Kidney (tissue), 22 donors: ENCODE measurements at places on chromosomes 4 and X. TPM values are rescaled to one million over a fixed set of nuclear protein-coding genes. Genes with fewer than 3 reads are reported as not detected.

The ESX1 gene
- total RNA-seq = not detected

The CRMP1 gene
- 0.66 TPM for total RNA-seq

The FREM3 gene
- total RNA-seq = 0.06 TPM

The IQSEC2 gene
- 20.9 TPM for total RNA-seq

The TCEAL7 gene
- total RNA-seq = 2.6 TPM

The FAM9B gene
- not detected for total RNA-seq

The USP17L19 gene
- not detected for total RNA-seq

The CXXC4 gene
- 0.63 TPM for total RNA-seq

DNA sequence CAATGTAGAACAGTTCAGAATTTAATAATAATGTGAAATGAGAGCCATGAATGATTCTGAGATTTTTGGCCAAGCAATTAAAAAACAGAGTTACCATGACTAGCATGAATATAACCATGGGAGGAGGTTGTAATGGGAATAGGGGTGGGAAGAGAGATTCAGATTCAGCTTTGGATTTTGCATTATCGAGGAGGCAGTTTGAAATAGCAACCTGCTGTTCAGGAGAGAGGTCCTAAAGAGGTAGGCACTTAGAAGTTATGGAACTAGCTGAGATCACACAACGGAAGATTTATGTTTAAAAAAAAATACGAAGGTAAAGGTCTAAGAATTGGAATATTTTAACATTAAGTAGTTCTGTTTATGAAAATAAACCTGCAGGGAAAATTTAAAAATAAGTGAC lies 124.4 kb upstream of the TECRL start:
- no peak for DNase-seq
- no peak overlapping the region for H3K4me3 ChIP-seq
- no peaks in the 10 kb centered on the region for H3K4me1 ChIP-seq
- H3K27ac ChIP-seq = no peak overlapping the region

DNA sequence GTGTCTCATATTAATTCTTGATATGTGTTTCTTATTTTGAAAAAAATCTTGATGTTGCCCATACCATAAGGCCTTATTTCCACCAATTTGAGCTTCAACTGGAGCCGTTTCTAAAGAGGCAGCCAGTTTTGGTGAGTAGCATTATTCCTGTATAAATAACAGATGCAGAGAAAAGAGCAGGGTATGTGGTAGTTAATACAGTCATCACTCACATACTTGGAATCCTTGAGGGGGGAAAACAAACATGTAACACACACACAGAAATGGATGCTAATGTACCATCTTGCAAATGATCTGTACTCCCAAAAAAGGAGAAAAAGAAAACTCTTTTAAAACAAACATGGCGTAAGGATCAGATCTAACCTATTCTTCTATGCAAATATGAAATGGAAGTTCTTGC lies 389.7 kb downstream of the GPM6A start:
- no peak overlapping the region for H3K27ac ChIP-seq
- H3K36me3 ChIP-seq = no peaks in the 10 kb centered on the region
- H3K27me3 ChIP-seq = no peaks in the 10 kb centered on the region
- no peaks in the 10 kb centered on the region for H3K4me1 ChIP-seq
- no peak for DNase-seq
- H3K4me3 ChIP-seq = no peak overlapping the region

DNA sequence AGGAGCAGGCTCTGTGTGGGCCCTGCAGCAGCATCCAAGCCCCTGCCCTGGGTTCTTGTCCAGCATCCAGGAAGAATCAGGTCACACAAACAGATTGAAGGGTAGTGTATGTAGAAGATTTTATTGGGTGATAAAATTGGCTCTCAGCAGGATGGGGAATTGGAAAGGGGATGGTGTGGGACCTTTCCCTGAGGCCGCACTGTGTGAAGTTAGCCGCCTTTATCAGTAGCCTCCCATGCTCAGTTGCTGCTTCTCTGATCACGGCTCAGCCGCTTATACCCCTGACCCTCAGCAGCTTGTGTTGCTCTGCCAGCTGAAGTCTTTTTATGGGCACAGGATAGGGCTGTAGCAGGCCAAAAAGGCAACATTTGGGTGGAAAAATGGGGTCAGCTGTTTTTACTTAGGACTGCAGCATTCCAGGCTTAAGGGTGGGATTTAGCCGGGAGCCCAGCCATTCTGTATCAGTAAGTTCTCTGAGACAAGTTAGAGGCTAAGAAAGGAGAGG lies 35.2 kb upstream of the CCNG2 start:
- no peaks in the 10 kb centered on the region for H3K4me1 ChIP-seq
- H3K36me3 ChIP-seq = no peaks in the 10 kb centered on the region
- H3K27ac ChIP-seq = no peak overlapping the region
- no peak for DNase-seq
- H3K27me3 ChIP-seq = no peaks in the 10 kb centered on the region
- H3K4me3 ChIP-seq = no peak overlapping the region

DNA sequence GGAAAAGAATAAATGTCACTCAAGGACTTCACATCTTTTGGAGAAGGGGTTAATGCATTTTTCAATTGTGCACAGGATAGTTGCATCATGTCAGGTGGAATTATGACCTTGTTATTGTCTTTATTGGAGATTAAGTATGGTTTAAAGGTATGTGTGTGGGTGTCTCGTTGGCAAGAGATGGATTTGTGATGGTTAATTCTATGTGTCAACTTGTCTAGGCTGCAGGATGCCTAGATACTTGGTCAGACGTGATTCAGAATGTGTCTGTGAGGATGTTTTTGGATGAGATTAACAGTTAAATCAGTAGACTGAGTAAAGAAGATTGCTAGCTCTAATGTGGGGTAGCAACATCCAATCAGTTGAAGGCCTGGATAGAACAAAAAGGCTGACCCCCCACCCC lies 42.2 kb upstream of the HSD17B10 start:
- H3K4me1 ChIP-seq = no peaks in the 10 kb centered on the region
- H3K27me3 ChIP-seq = peaks cover 10% of the 10 kb centered on the region
- no peak overlapping the region for H3K4me3 ChIP-seq
- DNase-seq = no peak

DNA sequence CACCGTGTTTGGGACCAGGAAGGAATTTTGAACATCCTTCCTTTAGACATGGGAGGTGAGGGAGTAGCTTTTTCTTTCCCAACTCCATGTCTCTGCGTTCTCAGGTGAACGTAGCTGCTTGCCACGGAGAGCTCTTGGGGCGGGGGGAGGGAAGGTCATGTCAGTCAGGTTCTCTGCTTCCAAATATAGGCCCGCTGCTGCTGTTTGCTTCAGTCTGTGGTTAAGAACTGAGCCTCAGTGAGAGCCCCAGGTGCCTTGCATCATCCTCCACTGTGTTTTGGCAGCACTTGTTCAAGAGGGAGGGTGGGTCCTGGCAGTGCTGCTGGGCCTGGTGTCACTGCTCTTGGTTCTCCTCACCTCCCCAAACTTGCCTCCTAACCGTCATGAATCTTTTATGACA lies 46.5 kb downstream of the HADH start:
- H3K27me3 ChIP-seq = no peaks in the 10 kb centered on the region
- no peak overlapping the region for H3K27ac ChIP-seq
- no peak overlapping the region for H3K4me3 ChIP-seq
- DNase-seq = no peak
- H3K36me3 ChIP-seq = peaks cover 7% of the 10 kb centered on the region
- H3K4me1 ChIP-seq = no peaks in the 10 kb centered on the region

DNA sequence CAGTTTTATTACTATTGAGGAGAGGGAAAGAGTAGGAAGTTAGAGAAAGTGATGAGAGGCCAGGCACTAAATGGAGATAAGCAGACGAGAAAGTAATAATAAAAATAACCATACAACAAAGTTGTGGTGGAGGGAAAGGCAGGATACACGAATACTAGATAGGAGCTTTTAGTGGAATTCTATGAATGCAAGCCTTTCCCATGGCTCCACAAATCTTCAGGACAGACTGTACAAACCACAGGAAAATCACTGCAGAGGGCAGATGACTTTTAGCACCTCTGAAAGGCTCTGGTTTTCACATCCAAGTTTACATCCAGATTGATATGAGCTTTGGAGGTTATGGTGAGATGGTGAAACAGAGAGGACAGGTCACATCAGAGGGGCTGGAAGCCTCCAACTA lies 41.5 kb downstream of the TNIP3 start:
- H3K4me1 ChIP-seq = no peaks in the 10 kb centered on the region
- H3K36me3 ChIP-seq = no peaks in the 10 kb centered on the region
- no peaks in the 10 kb centered on the region for H3K27me3 ChIP-seq
- H3K4me3 ChIP-seq = no peak overlapping the region
- H3K27ac ChIP-seq = no peak overlapping the region
- no peak for DNase-seq

- no peak overlapping the region for H3K27ac ChIP-seq
- no peaks in the 10 kb centered on the region for H3K4me1 ChIP-seq
- H3K36me3 ChIP-seq = no peaks in the 10 kb centered on the region
- no peaks in the 10 kb centered on the region for H3K27me3 ChIP-seq
These were observed 1304.0 kb downstream of the FAM133A start for GRCh38 chrX:94977986-94978385.

DNA sequence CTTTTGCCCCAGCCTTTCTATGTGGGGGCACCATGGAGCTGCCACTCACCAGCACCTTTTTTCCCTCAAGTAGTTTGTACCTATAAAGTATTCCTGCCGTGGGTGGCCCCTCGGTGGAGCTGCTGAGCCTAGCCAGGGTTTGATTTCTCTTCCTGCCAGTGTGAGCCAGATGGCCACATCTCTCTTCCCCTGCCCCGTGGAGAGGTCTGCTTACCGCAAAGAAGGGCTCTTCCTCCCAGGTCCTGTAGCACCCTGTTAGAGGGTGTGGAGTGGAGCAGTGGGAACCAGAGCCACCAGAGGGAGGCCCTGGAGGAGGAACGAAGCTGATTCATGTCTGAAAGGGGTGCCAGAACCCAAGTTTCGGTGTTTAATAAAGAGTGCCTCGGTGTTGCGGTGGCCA lies 95.4 kb downstream of the PTTG2 start:
- H3K4me1 ChIP-seq = peaks cover 7% of the 10 kb centered on the region
- H3K27me3 ChIP-seq = no peaks in the 10 kb centered on the region
- H3K4me3 ChIP-seq = no peak overlapping the region
- H3K27ac ChIP-seq = peak overlapping the region; percentile 52
- no peak for DNase-seq
- peaks cover 15% of the 10 kb centered on the region for H3K36me3 ChIP-seq

DNA sequence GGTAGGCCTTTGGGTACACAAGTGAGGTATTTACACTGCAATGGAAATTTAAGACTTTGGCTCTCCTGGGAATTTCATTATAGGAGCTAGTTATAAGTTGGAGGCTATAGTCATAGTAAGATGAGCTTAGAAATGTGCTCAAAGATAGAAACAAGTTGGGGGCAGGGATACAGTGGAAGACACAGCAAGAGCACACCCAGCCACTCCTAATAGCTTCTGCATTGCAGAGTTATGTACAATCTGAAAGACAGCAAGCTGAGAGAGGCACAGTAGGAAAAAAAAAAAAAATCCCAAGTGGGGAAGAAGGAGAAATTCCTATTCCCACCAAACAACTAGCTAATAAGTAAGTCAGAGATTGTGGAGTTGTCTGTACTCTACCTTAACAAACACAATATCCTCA lies 41.9 kb upstream of the TAF9B start:
- H3K4me1 ChIP-seq = no peaks in the 10 kb centered on the region
- H3K27ac ChIP-seq = no peak overlapping the region
- no peaks in the 10 kb centered on the region for H3K27me3 ChIP-seq
- H3K4me3 ChIP-seq = no peak overlapping the region
- H3K36me3 ChIP-seq = no peaks in the 10 kb centered on the region

- H3K27me3 ChIP-seq = no peaks in the 10 kb centered on the region
- peak; percentile 70 for DNase-seq
- H3K36me3 ChIP-seq = peaks cover 2% of the 10 kb centered on the region
- peak overlapping the region; percentile 97 for H3K27ac ChIP-seq
These were observed 792 bp downstream of the PPID start for GRCh38 chr4:158722291-158722916.

- no peaks in the 10 kb centered on the region for H3K27me3 ChIP-seq
- peaks cover 38% of the 10 kb centered on the region for H3K4me1 ChIP-seq
- H3K4me3 ChIP-seq = no peak overlapping the region
- DNase-seq = no peak
- peaks cover 16% of the 10 kb centered on the region for H3K36me3 ChIP-seq
These were observed 5.6 kb downstream of the SH3TC1 start for GRCh38 chr4:8204576-8205227.

DNA sequence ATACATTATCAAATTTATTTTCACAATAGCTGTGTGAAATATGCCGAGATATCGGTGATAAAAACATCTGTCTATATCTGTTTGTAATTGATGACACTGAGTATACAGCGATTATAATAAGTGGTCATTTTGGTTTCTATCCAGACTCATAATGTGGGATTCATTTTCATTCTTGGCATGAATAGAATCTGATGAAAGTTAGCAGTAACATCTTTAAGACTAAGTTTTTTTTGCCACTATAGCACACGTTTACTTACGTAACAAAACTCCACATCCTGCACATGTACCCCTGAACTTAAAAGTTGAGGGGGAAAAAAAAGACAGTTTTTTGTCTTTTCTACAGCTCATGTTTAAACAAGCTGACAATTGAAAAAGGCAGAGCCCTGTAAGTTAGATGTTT lies 86.4 kb downstream of the PPA2 start:
- no peak for DNase-seq
- H3K4me1 ChIP-seq = no peaks in the 10 kb centered on the region
- H3K36me3 ChIP-seq = peaks cover 6% of the 10 kb centered on the region
- no peak overlapping the region for H3K27ac ChIP-seq
- no peaks in the 10 kb centered on the region for H3K27me3 ChIP-seq
- no peak overlapping the region for H3K4me3 ChIP-seq

GRCh38 chr4:26450418-26450817 lies 39.9 kb downstream of the CCKAR start:
- no peaks in the 10 kb centered on the region for H3K36me3 ChIP-seq
- H3K27me3 ChIP-seq = no peaks in the 10 kb centered on the region
- no peak for DNase-seq
- H3K4me1 ChIP-seq = no peaks in the 10 kb centered on the region
- no peak overlapping the region for H3K4me3 ChIP-seq

DNA sequence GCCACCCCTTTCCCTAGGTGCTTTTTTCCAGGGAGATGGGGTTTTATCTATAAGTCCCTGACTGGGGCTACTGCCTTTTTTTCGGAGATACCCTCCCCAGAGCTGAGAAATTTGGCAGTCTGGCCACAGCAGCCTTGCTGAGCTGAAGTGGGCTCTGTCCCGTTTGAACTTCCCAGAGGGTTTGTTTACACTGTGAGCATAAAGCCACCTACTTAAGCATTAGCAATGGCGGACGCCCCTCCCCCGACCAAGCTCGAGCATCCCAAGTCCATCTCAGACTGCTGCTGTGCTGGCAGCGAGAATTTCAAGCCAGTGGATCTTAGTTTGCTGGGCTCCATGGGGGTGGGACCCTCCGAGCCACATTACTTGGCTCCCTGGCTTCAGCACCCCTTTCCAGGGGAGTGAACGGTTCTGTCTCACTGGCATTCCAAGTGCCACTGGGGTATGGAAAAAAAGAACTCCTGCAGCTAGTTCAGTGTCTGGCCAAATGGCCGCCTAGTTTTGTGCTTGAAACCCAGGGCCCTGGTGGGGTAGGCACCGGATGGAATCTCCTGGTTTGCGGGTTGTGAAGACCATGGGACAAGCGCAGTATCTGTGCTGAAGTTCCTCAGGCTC lies 456.4 kb upstream of the HTR2C start:
- no peaks in the 10 kb centered on the region for H3K4me1 ChIP-seq
- peak; percentile 35 for DNase-seq
- no peak overlapping the region for H3K27ac ChIP-seq
- H3K36me3 ChIP-seq = no peaks in the 10 kb centered on the region
- H3K4me3 ChIP-seq = no peak overlapping the region
